ENCODE measurements at places on chromosomes 5 and 9.

DNA sequence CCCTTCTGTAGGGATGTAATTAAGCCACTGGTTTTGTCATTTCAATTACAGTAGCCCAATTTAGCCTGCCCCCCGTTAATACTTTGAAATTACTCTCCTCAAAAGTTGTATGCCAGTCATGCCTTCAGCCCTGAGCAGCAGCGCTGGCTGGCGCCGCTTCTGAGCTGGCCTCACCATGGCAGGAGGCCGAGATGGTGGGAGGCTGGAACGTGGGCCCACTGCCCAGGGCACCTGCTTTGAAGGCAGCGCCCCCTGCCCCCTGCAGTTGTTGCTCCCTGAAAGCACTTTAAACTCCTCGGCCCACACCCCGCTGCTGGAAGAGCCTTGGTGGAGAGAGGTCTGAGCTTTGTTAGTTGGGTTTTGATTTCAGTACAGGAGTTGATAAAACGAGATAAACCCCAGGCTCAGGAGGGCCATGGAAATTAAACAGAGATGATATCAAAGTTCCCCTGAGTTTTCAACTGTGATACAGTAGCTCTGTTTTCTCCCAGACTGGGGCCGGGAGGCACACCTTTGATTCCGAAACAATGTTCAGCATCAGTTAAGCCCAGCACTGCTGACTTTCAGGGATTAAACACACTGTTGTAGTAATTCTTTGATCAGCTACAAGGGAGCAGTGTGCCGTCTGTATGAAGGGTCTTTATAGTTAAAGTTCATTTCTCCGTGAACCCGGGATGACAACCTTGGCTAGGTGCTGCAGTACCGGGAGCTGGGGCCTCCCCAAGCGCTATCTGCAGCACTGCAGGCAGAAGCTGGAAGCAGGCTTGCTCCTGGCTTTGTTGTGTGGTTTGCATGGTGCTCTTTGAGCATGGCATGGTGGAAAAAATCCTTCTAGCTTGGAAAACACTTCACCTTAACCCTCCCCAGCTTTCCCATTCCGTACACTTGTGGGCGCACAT lies 9.5 kb downstream of the MVB12B start:
- DNase-seq = no peak

DNA sequence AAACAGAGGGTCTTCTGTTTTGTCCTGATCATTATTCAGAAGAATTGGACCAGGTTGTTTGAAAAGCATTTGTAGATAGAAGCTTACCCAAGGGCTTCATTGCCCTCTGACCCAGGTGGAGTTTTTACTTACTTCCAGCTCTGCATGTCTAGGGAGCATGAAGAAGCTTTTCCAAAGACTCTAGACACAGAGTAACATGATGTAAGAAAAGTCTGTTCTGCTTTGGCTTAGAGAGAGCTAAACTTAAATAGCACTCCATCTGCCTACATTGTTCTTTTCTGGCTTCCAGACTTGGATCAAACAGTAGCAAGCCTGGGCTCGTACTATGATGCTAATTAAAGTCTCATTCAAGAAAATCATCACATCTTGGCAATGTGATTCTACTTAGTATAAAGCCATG lies 112.1 kb downstream of the SNCAIP start:
- DNase-seq = no peak

DNA sequence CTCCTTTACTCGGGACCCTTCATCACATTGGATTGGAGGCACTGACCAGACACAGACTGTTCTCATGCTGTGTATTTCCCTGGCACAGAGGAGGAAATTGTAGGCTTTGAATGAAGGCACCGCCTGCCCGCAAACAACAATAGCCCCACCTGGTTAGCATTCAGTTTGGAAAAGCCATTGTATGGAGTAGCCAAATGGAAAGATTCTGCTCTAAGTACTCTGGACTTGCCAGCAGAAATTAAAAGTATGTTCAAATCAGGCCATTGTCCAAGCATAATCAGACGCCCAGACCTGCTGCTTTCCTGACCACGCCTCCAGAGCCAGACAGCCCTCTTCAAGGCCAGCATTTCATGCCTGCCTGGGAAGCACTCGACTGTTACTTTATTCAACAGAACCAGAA lies 8.0 kb upstream of the SEMA4D start:
- no peak for DNase-seq

- no peak for DNase-seq
These were observed 81.4 kb downstream of the CD180 start for GRCh38 chr5:67115246-67115645.

DNA sequence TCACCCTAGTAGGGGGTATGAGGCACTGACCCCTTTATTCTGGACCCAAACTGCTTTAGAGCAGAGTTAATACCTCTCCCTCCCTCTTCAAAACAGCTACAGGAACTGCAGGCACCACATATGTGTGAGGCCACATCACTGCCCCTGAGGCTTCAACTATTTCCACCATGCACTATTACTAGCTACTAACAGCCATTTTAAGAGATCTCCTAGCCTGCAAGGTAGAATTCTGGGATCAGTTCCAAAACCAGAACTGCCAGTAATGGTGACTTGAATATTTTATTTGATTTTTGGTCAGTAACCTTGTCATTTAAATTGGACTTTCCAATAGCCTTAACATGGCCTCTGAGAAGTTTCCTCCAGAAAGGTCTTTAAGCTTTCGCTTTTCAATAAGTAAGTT lies 55.3 kb upstream of the FSD1L start:
- DNase-seq = no peak

GRCh38 chr9:124010303-124010664 lies 1.3 kb upstream of the LHX2 start:
- DNase-seq = no peak

DNA sequence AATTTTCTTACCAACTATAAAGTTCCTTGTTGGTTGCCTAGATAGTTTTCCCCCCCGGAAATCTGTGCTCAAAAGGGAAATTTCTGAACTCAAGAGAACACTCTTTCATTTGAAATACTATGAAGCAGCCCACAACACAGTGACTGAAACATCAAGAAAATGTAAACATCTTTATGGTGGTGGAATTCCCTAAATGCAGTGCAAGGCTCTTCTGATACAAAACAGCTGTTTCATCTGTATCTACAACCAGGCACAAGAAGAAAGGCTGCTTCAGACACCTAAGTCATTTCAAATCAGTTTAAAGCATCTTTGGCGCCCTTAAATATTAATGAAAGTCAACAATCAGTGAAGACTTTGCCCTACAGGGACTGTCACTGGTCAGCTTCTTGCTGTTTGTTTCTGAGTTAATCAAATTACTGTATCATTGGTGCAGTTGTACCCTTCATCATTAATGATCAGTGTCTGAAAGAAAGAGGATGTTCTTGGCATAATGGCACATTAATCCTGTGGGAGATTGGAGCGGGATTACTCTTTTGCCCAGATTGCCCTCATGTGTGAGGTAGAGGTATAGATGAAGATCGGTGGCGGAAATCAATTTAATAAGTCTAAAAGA lies 947.0 kb downstream of the NR2F1-AS1 start:
- DNase-seq = no peak

DNA sequence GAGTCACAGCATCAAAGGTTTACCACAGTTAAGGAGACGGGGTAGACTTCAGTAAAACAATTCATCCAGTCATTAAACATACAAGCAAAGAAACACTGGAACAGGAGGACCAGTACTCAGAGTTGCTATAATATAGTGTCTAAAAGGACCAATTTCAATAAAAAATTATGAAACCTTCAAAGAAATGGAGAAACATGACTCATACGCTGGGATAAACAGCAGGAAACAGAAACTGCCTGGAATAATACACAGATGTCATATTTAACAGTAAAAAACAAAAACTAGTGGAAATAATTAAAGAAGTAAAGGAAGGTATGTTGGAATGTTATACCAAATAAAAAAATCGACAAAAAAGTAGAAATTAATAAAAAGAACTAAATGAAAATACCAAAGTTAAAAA lies 1075.9 kb downstream of the NR2F1-AS1 start:
- no peak for DNase-seq

- DNase-seq = no peak
These were observed 72.8 kb upstream of the IFNK start for GRCh38 chr9:27451207-27451797.

- DNase-seq = no peak
These were observed 25.3 kb upstream of the ISOC1 start for GRCh38 chr5:129069292-129069691.

- DNase-seq = peak; percentile 29
These were observed 107.9 kb upstream of the LARP1 start for GRCh38 chr5:154647114-154647760.

DNA sequence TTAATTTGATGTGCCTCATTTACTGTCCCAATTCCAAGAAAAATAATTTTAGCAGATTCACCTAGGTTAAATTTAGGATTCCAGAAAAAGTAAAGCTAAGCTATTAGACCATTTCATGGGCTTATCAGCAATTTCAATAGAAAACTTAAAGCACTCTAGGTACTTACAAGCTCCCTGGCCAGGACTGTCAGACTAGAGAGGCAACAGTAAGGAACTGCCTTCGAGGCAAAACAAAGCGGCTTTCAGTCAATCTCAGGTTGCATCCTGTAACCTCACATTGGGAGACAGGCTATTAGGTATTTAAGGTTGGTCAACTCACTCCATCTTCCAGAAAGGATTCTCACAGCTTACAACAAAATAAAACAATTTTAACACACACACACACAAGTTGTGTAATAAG lies 48.7 kb upstream of the FSD1L start:
- DNase-seq = no peak

- DNase-seq = peak; percentile 7
These were observed 110.1 kb downstream of the CARTPT start for GRCh38 chr5:71829206-71829605.

DNA sequence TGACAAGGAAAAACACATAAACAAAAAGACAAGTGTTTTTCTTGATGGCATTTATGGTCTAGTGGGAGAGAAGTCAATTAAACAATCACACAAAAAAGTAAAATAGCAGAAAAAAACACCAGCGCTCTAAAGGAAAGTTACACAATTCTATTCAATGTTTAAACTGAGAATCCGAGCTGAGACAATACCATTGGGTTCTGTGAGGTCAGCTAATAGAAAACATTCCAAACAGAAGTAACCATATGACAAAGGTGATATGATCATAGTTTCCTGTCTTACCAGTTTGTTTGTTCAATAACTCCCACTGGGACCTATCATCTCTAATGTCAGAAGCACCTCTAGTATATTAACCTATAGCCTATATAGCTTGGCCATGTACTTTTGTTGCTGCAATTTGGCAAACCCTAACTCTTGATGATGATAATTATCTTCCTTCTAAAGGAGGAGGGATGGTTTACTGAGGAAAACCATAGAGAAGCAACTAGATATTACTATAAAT lies 1030.0 kb downstream of the CDH12 start:
- DNase-seq = no peak

- no peak for DNase-seq
These were observed 52.5 kb downstream of the HRH2 start for GRCh38 chr5:175710326-175710725.

DNA sequence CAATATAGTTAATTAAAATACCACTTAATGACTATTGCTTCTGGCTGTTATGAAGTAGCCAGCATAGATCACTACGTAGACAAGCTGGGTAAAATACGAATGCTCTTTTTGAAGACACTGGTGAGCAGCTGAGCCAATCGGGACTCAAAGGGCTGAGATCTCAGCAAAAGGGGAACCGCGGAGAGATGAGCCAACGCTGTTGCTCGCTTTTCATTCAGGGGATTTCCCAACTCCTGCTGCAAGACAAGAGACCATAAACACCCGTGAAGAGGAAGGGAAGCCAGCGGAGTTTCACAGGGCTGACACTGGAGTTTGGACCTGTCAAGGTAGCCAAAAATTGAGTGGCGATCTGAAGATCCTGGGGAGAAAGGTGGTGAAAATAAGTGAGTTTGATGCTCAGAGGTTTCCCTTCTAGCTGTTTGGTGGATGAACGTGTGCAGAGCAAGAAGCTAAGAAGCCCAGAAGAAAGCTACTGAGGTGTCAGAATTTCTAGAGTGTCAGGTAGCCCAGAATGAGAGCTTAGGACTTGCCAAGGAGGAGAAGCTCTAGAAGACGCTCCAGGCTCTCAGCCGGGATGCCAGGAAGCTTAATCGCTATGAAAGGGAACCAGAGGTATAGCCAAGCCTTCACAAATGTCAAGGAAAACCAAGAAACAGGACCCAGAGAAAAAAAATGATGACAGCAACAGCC lies 79.6 kb upstream of the RNU6ATAC start:
- peak; percentile 92 for DNase-seq

DNA sequence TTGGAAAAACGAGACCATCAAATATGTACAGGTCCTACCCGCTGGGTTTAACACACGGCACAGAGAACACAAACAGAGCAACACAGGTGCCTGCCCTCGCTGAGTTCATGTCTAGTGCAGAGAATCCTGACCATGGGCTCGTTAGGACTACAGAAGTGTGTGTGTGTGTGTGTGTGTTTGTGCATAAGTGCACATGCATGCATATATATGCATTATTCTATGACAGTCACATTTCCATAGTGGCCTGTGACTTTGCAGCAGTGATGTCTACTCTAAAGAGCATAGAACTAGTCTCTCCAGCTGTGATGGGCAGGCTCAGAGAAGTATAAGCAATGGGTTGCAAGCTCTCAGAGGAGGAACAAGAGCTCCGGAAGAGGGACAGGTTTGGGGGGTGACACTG lies 27.7 kb downstream of the ORM2 start:
- DNase-seq = no peak

DNA sequence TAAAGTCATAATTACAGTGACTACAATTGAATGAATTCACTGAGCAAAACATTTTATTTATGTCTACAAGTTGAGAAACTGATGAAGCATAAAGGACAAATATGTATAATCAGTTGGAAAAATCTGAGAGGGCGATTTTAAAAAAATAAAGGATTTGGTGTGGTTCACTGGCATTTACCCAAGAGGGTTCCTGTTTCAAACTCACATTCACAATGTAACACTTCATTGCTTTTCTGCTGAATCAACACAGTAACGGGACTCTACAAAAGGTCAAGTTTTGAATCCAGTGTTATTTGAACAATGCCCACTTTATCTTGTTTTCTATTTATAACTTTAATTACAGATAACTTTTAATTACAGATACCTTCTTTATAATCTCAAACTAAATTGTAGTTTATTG lies 138.6 kb downstream of the NUDT12 start:
- no peak for DNase-seq

DNA sequence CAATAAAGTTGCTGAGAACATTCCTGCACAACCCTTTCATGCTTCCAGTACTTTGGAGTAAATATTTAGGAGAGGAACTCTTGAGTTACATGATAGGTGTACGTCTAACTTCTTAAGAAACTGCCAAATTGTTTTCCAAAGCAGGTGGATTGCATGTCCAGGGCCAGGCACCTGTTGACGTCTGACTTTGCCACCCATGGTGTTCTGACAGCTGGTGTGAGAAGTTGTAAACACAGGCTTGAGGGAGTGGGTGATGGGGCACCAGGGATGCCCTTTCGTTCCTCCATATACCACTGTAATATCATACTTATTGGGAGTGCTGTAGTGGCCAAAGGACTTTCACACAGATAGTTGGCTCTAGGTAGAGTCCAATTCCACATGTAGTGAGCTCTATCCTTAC lies 352.1 kb downstream of the GADD45G start:
- DNase-seq = no peak

All from suppressor macrophage treated with lipopolysaccharide for 1 hour (primary cell).